Activated effector memory CD4-positive, alpha-beta T cell treated with anti-CD3 and anti-CD28 coated beads, Interleukin-2, amount 50 U/mL, for 16 hours (primary cell): ENCODE measurements at places on chromosomes 7 and 10.

- DNase-seq: no peak
Observed at GRCh38 chr7:31986878-31987518, 83.2 kb downstream of the PDE1C start.

GRCh38 chr10:94383530-94383929, 18.8 kb upstream of the TBC1D12 start:
- no peak for DNase-seq

- DNase-seq: no peak
Observed at GRCh38 chr7:108088729-108089128, 41.4 kb downstream of the LAMB4 start.

DNA sequence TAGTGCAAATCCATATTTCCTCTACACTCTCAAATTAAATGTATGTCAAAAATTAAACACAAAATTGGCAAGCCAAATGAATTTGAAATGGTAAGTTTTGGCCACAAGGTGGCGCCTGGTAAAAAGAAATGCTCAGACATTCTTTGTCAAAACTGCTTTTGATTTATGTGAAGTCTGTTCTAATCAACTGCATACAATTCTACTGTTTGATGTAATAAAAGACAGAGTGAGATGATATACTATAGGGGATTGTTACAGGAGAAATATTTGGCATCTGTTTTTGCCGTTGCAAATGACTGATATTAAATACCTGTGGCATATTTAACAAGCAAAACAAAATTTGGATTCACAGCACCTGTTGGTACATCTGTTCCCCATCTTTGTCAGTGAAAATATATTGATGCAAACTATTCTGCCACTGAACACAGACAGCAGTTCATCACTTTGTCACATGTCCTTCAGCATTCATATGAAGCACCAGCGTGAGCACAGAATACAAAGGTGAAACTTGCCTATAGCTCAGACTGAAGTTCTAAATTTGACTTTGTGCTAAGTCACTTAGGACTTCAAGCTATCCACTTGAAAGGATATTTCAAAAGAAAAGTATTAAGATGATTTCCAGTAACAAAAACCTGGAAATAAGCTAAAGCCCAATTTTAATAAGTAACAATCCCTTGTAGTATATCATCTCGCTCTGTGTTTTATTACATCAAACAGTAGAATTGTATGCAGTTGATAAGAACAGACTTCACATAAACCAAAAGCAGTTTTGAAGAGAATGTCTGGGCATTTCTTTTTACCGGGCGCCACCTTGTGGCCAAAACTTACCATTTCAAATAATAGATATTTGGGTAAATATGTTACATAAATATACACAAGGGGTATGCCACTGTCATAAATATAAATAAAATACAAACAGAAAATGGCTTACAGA, 10.2 kb upstream of the CH25H start:
- peak; percentile 87 for DNase-seq

DNA sequence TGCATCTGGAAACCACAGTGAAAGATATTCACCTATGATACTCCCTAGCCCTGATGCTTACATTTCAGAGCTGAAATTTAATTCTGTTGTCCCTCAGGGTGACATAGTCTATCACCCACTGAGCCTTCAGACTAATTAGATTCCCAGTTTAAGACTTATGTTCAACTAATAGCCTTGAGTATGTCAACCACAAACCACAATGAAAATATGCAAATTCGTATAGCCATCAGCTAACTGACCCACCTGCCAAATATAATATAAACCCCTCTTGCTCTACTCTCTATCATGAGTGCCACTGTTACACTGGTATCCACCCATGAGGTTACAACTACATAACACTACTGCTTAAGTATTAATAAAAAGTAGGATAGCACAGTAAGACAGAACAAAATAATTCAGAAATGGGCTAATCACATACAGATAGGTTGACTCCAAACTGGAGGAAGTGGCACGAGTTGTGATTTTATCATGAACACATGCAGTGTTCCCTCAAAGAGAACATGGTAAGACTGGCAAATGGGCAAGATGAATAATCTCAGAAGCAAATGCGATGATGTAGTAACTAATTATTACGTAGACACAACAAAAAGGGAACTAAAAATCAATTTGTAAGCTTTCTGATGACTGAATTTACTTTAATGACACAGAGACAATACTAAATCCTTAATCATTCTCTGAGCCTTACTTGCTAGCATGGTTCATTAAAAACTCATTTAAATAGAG, 290.6 kb downstream of the PARD3 start:
- DNase-seq: no peak

- DNase-seq: no peak
Observed at GRCh38 chr10:77180104-77180503, 457.5 kb downstream of the KCNMA1 start.

GRCh38 chr7:96772139-96772694, 62.6 kb upstream of the SEM1 start:
- no peak for DNase-seq

DNA sequence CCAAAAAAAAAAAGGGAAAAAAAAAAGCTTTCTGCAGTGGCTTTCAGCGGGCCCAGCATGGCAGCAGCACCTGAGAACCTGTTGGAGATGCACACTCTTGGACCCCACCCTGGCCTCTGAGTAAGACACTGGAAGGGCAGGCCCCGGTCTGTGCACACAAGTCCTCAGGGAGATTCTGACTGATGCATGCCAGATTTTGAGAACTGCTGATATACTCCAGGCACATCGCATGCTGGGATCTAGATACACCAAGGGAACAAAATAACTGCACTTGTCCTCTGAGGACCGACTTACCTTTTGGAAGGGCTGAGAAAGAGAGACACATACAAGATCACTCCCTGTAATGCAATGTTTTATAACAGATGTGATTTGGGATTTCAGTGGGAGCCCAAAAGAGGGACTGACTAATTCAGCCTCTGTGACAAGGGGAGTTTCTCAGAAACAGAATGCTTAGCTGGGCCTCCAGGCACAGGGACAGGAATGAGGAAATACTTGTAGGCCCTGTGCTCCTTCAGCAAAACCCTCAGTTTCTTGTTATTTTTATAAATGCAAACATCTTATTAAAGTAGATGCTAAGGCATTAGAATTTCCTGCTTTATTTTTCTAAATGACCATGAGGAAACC, 8.2 kb downstream of the EGFR start:
- no peak for DNase-seq

DNA sequence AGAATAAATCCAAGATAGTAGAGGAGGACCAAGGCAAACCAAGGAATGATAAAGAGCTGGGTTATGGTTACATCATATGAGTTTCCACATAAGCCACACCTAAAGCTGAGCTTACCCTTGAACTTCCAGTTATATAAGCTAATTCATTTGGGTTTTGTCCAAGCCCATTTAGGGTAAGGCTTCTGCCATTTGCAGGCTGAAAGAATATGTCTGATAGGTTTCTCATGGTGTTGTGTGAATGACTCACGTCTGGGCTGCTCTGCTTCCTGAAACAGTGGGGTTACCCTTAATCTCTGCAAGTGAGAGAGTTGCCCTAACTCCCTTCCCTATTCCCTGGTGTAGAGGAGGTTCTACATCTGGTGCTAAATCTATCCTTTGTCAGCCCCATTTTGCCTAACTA, 60.8 kb downstream of the PTTG1IP2 start:
- no peak for DNase-seq

DNA sequence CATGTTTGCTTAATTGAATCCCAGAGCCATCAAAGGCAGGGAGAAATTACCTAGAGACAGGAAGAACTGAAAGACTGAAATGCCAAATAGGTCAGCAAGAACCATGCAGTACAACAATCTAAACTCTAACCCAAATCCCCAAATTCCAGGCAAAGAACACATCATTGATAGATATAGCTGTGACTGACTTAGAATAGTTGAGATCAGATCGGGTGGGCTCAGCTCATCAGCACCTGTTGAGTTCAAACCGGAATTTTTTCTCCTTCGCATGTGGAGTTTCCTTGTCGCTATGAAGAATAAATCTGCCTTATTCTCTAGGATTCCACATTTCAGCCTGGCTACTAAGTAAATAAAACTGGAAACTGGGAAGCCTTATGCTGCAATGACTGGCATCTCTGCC, 1.4 kb downstream of the ANKMY2 start:
- DNase-seq: no peak

- DNase-seq: no peak
Observed at GRCh38 chr7:83882551-83882950, 233.6 kb upstream of the SEMA3E start.

DNA sequence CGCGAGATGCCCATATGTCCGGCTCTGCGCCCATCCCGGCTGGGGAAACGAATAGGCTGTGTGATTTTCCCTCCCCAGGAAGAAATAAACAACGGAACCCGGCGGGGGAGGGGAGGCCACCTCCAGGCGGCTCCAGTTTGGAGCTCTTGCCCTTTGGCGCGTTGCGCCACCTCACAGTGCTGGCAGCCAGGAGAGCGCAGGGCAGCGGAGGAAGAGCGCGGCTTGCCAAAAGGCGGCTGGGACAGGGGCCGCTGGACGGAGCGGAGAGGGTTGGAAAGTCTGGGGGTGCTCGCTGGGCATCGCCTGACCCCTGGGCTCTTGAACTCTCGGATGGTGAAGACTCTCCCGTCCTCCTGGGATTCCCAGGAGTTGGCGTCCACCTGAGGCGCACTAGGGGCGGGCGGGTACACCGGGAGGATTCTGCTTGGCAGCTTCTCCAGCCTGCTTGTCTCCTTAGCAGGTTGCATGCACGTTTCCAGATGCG, 5.3 kb upstream of the NEUROG3 start:
- no peak for DNase-seq

DNA sequence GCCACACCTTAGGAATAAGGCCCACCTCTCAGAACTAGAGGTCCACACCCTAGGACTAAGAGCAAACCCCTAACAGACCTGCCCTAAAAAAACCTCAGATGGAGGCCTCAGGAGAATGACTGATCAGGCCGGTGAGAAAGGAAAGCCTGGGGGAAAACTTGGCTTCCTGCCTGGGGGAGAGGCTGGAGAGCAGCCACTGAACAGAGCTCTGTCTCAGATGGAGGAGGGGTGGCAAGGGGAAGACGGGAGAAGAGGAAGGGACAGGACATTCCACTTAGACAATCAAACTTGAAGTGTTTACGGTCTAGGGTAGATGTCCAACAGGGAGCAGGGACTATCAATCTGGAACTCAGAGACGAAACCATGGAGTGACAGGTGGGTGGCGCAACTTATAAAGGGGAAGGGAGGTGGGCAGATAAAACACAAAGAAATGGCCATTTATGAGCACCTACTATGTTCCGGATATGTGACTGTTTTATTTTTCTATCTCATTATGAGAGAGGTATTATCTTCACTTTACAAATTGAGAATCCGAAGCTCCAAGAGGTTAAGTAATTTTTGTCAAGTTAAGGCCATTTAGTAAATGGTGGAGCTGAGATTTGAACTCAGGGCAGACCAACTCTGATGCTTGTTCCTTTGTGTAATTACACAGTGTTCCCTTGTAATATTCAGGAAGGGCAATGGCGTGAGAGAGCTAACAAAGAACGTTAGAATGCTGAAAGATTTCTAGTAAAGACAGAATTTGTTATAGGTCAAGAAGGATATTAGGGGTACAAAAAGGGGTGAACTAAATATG, 82.6 kb downstream of the DNMBP start:
- DNase-seq: no peak

GRCh38 chr7:139598642-139599041, 75.2 kb downstream of the CLEC2L start:
- DNase-seq: no peak

DNA sequence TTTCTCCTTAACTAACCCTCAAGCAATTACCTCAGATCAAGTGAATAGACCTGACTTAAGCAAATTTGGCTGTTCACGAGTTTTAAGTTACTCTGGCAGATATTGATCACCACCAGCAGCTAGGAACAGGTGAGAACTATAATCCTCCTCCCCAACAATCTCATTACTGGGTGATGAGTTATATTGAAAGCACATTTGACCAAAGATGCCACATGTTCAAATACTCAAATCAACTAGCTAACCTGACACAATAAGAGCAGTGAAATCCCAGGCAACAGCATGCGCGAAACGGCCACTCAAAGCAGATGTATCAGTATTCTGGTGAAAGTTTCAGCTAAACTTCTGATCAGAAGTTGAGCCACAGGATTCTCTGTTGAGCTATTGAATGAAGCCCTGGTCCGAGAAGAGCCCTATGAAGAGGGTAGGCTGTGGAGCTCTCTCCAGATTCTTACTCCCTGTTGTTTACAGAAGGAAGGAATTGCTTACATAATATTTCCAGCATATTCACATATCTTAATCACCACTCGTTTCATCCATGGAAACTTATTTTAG, 52.6 kb downstream of the CAV1 start:
- DNase-seq: no peak

DNA sequence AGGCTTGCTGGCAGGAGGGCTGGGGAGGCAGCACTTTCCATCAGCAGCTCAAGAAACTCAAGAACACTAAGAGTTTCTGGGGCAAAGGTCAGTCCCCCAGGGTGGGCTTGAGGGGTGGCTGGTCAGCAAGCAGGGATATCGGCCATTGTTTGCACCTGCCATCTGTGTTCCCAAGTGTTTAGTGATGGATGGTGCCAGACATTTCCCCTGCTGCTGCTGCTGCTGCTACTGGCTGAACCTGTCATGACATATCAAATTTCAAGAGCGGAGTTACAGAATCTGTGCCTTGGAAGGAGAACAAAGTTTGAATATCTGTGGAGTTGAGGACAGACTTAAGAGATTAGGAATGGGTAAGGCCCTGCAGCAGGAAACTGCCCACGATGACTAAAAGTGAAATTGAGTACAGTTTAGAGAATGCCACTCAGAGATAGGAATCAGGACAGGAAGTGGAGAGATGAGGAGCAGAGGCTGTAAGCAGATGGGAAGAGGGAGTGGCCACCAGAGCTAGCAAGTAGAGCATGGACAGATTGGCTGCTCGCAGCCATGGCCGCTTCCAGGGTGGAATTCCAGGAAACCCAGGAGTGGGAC, 39.2 kb upstream of the PPP1R3C start:
- DNase-seq: no peak

DNA sequence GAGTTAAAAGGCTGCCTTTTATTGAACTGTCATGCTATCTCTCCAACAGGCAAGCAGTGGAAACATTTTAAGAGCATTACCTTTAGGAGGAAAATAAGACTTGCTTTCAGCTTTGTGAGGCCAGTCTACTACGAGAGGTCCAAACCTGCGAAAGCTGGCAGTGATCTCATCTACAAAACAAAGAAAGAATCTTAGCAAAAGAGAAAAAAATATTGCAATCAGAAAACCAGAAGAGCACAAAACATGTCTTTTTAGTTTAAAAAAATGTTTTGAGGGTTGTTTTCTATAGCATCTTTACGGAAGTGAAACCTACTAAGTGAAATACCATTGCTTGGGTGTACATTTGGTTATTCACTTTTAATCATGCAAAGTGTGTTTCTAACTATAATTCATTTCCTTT, 147.9 kb downstream of the CPEB3 start:
- DNase-seq: no peak

DNA sequence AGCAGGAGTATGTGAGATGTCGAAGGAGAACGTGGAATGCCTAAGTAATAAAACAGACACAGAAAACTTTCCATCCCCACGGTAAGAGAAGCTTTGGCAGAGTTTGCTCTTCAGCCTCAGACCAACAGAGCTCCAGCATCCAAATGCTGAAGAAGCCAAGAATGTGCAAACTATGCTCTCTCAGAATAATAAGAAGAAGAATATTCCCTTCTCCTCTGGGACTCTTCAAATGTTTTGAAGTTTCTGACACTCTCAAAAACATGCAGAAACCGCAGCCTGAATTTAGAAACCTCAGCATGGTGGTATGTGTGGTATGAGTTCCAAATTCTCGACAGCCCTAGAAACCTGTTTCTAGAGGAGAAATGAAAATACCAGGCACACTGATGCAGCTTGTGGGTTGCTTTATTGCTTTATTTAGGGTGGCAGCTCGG, 113.3 kb downstream of the KCNMA1 start:
- DNase-seq: no peak
